ENCODE measurements at places on chromosomes 7 and 10.

- DNase-seq = no peak
Measured at GRCh38 chr10:71776481-71776925, 3.2 kb upstream of the VSIR start.

GRCh38 chr10:28508304-28508925 lies 24.5 kb upstream of the WAC start:
- DNase-seq = no peak

DNA sequence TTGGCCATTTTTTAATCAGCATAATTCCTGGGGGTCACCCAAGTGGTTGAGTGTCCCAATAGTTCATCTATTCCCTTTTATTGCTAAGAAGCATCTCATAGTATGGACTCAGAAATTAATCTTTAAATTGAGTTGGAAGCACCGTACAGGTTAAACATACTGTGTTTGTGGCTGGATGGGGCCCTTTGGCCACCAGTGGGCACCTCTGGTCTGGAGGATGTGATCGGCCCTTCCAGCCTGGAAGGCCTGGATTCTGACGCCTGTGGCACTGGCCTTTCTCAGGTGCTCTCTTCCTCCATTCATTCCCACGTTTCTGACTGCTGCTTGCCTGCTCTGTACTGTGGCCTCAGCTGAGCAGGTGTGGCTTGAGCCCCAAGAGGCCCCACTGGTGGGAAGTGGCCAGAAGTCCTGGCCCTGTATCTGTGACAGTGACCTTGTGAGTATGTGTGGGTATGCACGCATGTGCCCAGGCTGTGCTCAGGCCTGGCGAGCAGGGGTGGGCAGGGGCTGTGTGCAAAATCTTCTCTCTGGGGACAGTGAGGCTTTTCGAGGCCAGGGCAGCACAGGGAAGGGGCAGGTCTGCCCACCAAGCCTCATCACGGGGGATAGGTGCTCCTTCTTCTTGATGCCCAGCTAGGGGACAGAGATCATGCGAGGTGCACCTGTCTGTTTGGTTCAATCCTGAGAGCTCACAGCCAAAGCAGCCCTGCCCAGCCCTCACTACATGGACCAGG lies 30.1 kb downstream of the LDB3 start:
- DNase-seq = no peak

DNA sequence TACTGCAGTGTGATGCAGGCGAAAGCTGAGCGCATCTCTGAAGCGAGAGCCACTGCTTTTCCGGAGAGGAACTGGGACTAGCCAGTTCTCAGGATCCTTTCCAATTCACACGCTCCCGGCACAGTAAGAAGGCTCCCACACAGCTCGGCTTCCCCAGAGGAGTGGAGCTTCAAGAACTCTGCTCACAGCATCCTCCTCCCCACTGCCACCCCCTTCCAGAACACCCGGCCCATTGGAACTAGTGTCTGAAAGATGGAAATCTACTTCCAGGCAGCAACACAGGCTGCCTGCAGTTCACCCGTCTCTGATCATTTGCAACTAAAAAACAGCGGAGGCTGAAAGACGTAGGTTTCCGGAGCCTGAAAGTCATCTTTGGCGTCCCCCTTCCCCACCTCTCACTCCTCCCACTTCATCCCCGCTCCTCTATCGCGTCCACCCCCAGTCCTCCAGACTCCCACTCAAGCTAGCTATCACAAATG lies at the start of gene DGKB:
Gene DGKB, minus strand, starts transcription at position 163 of the 479 bp plus-strand sequence.
- DNase-seq = peak; percentile 8
